ENCODE measurements at places on chromosomes 11 and 22. TPM values are rescaled to one million over a fixed set of nuclear protein-coding genes. Genes with fewer than 3 reads are reported as not detected.

GRCh38 chr11:125921042-125921441, 16.7 kb downstream of the DDX25 start:
- no peak for DNase-seq

DNA sequence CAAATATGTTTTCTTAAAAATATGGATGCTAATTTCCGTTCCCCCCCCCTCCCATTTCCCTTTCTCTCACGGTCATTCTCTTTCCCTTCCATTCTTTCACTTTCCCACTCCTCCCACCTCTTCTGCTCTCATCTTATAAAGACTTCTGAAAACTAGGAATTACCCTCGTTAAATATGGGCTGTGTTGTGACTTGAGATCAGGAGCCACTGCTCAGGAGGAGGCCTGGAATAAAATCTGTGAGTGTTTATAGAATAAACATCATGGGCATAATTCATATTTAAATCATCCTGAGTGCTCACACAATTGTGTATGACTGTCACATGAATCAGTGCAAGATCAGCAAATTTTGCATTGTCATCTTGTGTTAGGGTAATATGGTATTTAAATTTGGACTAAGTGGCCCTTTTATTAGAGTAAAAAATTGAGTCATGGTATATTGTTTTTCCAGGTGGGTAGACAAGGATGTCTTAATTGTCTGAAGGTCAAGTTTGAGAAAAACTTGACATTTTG, 208.0 kb downstream of the DDX10 start:
- DNase-seq, result no peak

DNA sequence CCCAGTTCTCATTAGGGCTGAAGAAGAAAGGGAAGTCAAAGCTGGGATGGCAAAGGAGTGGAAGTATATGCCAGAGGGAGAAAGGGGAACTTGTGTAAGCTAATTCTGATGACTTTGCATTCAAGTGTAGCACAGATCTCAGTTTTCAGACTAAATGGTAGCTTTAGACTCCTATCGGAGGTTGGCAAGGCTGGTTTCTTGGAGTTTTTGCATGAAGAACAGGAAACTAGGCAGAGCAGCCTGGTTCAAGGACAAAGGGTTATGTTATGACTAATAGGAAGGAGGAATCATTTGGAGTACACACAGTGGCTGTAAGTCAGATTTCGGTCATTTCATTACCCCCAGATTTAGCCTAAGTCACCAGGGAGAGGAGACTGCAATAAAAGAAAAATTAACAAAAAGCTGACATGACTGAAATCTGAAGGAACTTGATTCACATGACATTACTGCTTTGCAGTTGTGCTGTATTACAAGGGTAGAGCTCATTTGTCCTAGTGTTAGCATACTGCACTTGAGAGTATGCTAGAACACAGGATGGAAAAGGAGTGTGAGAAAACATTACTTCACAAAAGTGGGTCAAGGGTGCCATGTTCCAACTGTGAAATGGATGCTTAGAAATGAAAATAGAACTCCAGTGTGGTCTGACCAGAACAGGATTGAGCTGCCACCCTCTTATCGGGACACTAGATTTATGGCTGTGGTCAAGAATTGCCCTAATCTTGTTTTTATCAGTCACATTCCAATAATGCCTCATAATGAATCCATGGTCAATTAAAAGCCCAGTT, 23.6 kb downstream of the ADM start:
- no peak for DNase-seq

SCN3B gene
- total RNA-seq, result 2.0 TPM

- no peak for DNase-seq
Measured at GRCh38 chr22:37267135-37267587, 15.1 kb upstream of the CYTH4 start.

PRG3 gene
- total RNA-seq, result not detected

KDM4E gene
- total RNA-seq, result not detected

DNA sequence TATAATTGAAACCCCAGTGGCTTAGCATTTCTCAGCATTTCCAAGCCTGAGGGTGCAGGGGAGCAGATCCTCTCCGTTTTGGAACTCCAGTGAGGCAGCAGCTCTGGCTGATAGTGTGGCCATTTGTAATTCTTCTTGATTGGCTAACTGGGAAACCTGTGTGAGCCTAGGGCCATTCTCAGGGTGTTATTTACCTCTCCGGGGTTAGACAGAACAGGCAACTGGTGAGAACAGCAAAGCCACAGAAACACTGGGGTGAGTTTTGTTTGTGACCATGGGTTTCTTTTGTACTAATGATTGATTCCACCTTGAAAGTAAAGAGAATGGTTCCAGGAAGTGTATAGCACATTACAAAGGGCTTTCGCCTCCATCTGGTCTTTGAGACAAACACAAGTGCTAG, 2.4 kb upstream of the OR4X2 start:
- DNase-seq, result no peak

GRCh38 chr11:21427726-21428125, 758.3 kb downstream of the NELL1 start:
- no peak for DNase-seq

DNA sequence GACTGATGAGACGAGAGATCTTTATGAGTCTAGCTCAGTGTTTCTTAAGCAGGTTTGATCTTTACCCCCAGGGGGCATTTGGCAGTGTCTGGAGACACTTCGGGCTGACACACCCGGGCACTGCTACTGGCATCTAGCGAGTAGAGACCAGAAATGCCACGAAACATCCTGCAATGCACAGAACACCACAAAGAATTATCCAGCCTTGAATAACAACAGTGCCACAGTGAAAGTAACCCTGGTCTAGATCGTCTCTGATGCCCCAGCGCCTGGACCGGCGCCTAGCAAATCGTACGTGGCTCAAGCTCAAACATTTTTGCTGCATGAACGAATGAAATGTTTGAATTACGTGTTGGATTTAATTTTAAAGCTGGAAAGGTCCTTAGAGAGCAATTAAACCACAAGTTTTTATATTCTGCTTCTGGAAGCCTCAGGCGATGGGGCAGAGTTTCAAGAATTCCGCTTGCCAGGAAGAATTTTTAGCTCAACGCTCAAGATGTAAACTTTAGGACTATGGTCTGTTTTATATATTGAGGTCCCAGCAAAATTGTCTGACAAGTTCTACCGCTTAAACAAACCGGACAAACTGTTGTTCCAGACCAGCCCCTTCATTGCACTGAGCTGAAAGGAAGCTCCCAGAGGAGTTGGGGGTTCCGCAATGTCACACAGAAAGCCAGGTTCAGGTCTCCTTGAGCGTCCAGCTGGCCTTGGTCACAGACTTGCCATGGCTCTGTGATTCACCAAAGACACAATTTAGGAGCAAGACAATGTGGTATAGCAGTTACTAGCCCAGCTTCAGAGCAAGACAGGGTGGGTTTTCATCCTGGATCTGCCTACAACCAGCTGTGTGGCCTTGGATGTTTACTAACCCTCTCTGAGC, 44.2 kb upstream of the SMTN start:
- DNase-seq, result peak; percentile 90

GRCh38 chr11:15991215-15991614, 365.1 kb downstream of the SOX6 start:
- no peak for DNase-seq

HOATZ gene
- not detected for total RNA-seq

DNA sequence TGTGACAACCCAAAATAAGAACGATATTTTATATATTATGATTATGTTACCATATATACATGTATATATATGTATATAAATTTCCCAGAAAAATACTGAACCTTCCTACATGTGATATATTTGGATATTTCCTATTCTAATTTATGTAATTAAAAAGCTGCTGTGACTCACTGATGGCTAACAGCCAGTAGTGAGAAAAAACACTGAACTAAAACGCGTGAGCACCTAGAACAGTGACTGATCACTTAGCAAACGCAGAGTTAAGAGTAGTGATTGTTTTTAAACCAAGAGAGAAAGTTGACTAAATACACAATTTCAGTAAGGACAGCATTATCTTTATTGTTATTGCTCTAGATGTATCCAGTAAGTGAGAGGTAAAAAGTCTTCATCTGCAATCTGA, 213.8 kb downstream of the TMEM135 start:
- no peak for DNase-seq

DNA sequence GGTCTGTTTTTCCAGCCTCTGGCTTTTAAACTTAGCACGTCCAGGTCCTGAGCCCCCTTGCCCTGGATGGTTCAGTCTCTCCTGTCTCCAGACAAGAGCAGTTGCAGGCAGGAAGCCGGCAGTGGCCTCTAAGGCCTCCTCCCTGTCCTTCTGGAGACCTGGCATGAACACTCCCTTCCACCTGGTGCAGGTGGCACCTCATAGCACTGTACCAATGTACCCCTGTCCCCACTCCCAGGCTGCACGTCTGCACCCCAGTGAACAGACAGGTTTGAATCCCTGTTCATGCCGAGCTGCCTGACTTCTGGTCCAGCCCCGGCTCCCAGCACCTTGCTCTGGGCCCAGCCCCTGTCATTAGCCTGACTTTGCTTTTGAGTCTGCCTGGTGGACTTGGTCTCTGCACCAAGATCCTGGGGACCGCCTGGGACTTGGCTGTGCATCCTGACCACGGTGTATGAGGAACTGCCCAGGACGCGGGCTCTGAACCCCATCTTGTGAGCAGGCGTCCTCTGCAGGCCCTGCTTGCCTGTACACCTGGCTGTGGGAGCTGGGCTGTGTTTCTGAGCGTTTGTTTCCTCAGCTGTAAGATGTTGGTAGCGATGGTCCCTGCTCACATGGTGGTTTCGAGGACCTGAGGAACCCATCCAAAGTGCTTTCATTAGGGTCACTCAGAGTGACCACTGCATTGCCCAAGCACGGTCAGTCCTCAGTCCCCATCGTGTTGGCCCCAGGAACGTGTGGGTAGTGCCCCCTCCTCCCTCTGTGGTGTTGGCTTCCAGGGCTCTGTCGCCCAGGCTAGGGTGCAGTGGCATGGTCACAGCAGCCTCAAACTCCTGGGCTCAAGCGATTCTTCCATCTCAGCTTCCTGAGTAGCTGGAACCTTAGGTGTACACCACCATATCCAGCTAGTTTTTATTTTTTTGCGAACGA, 75.0 kb upstream of the SHANK2 start:
- DNase-seq, result peak; percentile 42

TBX10 gene
- not detected for total RNA-seq

- DNase-seq, result no peak
Measured at GRCh38 chr11:2882396-2883110, 3.0 kb downstream of the CDKN1C start.

GRCh38 chr11:91158297-91158696, 935.4 kb upstream of the CHORDC1 start:
- DNase-seq, result no peak

SYT12 gene
- not detected for total RNA-seq

DNA sequence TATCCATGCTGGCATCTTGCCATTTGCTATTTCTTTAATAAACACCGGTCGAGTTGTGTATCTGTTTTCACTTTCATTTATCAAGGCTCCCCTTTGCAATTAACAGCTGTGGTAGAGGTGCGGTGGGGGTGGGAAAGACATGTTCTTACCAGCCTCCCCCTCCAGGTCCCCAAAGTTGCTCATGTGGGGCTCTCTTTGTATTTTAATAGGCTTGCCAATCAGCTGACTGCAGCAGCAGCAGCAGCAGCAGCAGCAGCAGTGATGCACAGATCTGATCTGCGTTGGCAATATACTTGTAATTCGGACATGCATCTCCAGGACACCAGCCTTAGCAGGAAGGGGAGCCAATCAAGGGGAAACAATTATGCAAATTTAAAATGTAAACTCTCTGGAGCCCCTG, 40.3 kb upstream of the E2F8 start:
- DNase-seq, result no peak

DNA sequence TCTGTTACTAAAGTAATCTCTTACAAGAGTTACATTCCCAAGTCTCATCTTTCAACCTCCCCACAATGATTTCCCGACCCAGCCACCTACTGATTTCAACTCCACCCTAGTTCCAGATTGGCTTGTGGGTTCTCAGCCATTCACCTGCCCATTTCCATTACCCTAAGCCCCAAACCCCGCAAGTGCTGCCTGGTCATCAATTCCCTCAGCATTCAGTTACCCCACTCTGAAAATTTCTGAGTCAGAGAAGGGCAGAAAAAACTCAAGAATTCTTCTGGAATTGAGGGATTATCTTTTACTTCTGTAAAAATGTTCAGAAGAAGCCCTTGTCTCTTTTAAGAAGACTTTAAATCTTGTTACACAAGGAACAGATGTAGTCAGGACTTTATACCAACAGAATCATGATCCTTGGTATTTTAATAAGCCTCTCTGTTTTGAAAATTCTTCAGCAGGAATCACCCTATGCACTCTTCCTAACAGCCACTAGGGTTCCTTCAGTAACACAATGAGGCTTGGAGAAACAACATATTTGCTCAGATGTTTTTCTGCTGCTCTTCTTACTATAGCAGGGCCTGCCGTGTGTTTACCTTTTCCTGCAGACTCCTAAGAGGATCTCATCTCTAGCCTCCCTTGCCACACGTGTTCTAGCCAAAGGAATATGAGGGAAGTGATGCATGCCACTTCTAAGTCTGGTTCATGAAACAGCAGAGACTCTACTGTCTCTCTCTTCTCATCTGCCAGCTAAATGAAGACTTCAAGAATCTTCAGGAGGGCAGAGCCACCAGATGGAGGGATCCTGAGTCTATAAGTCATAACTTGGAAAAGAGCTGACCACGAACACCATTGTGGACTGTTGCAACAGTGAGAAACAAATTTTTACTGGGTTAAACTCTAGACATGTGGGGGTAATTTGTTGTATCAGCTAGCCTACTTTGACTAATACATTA, 29.3 kb upstream of the PAMR1 start:
- DNase-seq, result no peak

- DNase-seq, result no peak
Measured at GRCh38 chr11:78737891-78738290, 163.2 kb upstream of the NARS2 start.

GRCh38 chr11:17171343-17171742, 36.4 kb downstream of the PIK3C2A start:
- DNase-seq, result no peak

- DNase-seq, result no peak
Measured at GRCh38 chr22:26259510-26259909, 90.2 kb downstream of the SEZ6L start.

LMO1 gene
- 0.66 TPM for total RNA-seq

DNA sequence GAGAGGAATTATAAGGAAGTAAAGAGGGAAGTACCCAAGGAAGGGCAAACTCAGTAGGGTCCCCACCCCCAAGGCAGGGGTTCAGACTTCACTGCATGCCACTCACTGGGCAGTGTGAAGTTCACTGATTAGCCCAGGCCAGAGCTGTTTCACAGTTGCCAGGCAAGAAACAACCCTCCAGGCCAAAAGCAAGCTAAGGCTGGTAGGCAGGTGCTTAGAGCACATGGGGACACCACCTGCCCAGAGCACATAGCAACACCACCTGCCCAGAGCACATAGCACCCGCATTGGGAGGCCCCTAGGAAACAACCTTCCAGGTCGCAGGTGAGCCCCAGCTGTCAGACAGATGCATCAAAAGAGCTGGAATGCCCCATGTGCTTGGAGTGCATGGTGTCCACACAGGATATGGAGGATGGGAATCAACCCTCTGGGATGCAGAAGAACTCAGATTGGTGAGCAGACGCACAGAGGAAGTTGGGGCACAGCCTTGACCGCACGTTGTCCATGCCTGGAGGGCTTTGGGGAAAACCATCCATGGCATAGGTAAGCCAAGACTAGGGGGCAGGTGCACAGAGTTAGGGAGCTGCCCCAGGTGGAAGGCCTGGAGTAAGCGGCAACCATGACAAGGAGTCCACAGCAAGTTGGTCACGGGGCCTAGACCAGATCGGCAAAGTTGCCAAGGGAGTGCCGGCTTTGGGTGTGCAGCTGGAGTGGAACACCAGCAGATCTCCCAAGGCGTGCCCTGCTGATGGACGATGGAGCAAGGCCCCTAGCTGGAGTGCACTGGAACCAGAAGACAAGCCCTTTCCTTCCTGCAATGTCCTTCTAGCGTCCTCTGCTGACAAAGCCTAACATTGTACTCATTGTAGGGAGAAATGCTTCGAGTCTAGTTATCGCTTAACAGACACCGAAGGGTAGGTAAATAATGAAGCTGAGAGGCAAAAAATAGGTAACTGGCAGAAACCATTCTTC, 7.8 kb upstream of the TMEM216 start:
- DNase-seq, result no peak

All from sigmoid colon (tissue), 7 donors.